ENCODE measurements at places on chromosomes 3 and 15.

DNA sequence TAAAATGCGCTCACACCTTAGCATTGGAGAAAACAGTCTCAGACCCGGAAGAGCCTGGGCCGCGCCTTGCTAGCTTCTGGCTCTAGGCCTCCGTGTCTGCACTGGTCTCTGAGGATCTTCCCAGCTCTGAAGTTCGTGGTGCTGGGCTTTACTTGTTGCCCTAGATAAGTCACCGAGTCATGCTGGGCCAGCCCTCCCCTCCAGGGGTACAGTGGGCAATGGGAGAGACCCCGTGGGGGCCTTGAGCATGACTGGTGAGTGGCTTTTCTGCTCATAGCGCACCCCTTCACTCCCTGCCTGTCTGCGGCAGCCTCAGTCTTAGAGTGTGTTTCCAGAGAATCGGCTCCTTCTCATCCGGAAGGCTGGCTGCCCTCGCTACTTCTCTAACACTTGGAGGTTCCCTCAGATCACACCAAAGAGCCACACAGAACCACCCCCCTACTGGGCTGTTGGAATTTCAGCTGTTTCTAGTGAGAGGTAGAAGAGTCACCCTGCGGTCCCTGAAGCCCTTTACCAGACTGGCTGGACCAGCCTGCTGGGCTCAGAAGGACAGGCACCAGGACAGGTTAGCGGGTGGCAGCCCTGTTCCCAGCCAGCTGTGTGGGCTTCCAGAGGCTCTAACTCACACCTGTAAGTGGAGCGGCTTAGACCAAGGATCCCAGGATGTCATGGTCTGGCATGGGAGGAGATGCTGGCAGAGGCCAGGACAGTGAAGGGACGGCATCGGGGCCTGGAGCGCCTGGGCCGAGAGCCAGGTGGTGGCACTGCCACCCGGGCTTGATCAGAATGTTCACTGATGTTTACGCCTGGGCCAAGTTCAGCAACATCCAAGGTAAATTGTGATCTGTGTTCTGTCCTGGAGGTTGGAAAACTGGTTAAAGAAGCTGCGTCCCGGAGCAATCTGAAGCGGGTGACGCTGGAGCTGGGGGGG lies 17.9 kb downstream of the ALDH1A3 start:
- no peak for DNase-seq

DNA sequence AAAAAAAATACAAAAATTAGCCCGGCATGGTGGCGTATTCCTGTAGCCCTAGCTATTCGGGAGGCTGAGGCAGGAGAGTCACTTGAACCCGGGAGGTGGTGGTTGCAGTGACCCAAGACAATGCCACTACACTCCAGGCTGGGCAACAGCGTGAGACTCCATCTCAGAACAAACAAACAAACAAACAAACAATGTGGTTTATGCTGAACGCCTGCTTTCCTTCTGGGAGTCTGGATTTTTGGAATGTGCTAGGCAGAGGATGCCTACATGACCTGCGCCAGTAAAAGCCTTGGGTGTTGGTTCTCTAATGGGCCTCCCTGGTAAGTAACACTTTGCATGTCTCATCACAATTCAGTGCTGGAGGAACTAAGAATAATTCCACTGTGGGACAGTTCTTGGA lies 43.5 kb downstream of the PCNP start:
- DNase-seq: no peak

DNA sequence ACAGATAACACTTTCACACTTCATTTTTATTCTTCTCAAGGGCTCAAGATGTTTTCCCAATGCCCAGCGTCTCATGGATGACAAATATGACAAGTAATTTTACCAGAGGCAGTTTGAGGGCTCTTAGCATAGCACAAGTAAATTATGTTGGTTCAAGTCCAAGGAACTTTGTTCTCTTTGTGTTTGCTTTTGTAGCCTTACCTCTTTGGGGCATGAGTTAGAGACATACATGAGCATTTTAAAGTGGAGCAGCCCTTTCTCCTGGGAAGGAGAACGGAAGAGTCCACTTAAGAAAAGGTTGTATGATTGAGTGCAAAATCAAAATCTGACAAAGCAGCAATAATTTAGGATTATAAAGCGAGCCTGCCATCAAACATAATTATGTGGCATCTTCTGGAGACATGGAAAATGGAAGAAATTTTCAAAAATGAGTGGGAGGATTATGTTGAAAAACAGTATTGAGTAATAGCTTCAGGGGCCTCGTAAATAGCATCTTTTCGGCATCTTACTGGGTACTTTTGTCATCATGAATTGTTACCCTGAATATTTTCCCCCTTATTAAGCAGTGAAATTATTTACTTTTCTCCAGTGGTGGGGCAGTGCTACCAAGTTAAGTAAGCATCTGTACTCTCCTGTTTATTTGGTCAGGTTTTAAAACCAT lies 65.9 kb downstream of the PGPEP1L start:
- DNase-seq: no peak

- no peak for DNase-seq
Measured at GRCh38 chr3:147449669-147450068, 40.5 kb downstream of the ZIC1 start.

DNA sequence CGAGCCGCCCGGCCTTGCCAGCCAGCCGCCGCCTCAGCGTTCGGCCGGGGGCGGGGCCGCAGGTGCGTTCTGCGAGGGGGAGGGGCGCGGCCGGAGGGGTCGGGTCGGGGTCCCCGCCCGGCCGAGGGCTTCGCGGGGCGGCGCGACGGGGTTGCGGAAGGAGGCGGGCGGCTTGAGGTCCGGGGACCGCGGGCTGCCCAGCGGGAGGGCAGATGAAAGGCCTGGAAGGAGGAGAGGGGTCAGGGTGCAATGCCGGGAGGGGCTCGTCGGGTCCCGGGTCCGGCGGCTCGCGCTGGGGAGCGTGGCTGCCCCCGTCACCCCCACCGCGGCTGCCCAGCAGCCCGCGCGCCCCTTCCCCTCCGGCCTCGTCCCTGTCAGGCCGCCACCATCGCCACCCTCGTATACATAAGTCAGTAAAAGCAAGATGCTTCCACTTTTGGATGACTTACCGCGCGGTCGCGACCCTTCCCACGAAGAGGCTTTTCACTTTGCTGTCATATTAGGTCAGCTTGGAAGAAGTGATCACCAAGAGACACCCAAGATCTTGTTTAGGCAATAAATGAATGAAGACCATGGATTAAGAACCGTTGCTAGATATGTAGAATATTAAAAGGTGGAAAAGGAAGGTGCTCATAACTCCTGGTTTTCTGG lies 620 bp upstream of the ANP32A start:
- peak; percentile 55 for DNase-seq

GRCh38 chr3:114606336-114606735 lies 312.5 kb downstream of the TIGIT start:
- peak; percentile 23 for DNase-seq

GRCh38 chr15:80182611-80183261 lies 29.9 kb downstream of the FAH start:
- DNase-seq: no peak

DNA sequence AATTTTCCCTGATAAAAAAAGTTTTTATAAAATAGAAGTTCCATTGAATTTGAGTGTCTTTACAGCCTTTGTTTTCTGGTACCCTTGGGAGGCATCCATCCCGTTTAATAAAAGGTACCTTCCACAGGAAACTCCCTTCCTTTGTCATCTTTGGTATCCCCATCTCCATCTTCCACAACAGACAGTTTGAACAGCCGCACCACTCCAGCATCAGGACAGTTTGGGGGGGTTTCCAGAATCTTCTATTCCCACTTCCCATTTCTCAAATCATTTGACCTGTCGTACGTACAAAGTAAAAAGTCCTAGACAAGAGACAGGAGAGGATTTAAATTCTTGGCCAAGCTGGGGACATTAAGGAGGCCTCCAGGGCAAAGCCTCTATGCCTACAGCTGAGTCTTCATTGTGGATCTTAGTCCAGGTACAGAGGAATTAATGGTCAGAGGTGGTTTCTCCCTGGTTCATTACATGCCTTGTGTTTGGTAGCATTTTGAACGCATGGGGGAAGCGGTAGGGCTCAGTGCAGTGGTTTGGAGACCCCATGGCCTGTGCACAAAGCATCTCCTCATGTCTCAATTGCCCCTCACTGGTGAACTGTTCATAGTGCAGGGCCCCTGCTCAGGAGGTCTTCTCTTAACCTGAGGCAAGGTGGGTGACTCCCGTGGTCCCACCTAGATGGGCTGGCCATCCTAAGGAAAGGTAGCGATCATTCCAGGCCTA lies 19.4 kb upstream of the BCL2A1 start:
- no peak for DNase-seq

GRCh38 chr3:160286231-160286630 lies 61.0 kb downstream of the C3orf80 start:
- no peak for DNase-seq

DNA sequence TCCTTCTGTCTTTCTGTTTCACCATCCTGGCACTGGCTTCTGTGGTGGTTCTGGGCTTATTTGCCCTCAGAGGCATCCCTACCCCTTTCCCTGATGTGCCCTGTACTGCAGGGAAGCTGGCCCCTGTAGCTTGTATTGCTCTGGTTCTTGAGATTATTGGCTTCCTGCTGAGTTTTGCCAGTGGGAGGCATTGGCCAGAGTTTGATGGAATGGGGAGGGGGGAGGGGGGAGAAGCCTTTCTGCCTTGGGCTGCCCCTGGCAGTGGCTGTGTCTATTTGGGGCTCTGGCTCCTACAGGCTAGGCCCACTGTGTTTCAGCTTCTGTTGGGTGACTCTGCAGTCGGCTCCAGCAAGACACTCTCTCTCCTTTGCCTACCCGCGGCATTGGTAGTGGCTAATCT lies 41.6 kb upstream of the SEMA6D start:
- DNase-seq: peak; percentile 51

- no peak for DNase-seq
Measured at GRCh38 chr3:23659274-23659673, 146.5 kb upstream of the UBE2E1 start.

- peak; percentile 58 for DNase-seq
Measured at GRCh38 chr3:141802316-141803077, 39.3 kb downstream of the GRK7 start.

DNA sequence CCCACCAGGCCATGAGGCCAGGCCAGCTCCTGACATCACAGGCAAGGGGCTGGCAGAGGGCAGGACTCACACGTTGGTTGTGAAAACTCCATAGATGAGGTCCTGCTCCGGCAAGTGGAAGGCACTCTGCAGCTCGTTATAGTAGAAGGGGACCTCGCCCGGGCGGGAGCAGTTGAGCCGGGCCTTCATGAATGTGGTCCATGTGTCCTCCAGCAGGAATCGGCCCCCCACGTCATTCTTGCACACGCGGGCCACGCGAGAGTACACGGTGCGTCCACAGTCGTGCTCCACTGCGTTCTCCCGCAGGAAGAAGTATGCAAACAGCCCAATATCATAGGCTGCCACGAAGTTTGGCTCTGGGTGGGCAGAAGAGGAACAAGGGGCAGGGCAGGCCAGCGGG lies 101.2 kb downstream of the SEMA5B start:
- no peak for DNase-seq

GRCh38 chr15:88802991-88803240 lies 320 bp upstream of the ACAN start:
- DNase-seq: no peak

- peak; percentile 72 for DNase-seq
Measured at GRCh38 chr3:160400030-160400701, 716 bp downstream of the SMC4 start.

DNA sequence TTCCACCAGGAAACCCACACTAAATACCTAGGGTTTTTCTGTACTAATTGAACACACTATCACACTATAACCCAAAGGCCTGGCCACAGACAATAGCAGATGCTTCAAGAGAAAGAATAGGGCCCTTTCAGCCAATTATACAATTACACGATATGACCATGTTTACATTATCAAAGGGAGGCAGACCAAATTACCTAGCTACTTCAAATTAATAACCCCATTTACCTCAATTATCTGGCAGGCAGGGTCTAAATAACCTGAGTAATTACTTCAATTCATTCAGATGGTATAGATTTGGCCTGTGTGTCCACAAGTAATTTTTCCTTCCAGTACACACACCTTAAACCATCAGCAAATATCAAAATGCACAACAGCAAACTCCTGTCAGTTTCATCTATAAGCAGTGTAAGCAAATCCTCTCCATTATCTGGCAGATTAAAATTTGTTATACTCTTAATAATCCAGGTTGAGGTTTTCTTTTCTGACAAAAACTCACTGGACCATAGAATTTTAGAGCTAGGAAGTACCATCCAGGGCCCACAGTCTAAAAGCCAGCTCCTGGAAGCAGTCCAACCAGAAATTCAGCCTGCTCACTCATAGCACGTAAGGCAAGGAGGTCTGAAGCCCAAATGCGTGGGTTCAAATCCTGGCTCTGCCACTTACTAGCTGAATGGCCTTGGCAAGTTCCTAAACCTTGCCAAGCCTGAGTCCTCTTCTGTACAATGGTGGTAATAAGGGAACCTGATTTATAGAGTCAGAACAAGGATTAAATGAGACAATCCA lies 51.8 kb downstream of the RFTN1 start:
- peak; percentile 48 for DNase-seq

DNA sequence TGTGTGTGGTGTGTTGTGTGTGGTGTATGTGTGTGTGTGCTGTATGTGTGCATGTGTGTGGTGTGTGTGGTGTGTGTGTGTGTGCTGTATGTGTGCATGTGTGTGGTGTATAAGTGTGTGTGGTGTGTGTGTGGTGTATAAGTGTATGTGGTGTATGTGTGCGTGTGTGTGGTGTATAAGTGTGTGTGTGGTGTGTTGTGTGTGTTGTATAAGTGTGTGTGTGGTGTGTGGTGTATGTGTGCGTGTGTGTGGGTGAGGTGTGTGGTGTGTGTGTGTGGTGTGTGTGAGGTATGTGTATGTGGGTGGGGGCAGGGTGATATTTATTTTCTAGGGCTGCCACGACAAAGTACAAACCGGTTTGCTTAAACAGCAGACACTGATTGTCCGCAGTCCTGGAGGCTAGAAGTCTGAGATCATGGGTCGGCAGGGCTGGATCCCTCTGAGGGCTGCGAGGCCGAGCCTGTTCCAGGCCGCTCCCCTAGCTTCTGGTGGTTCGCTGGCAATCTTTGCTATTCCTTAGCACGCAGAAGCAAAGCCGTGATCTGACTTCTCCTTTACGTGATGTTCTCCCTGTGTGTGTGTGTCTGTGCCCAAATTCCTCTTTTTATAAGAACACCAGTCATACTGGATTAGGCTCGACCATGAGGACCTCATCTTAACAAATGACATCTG lies 160.2 kb downstream of the XXYLT1 start:
- DNase-seq: no peak
